ENCODE measurements at places on chromosomes 13 and 19.

DNA sequence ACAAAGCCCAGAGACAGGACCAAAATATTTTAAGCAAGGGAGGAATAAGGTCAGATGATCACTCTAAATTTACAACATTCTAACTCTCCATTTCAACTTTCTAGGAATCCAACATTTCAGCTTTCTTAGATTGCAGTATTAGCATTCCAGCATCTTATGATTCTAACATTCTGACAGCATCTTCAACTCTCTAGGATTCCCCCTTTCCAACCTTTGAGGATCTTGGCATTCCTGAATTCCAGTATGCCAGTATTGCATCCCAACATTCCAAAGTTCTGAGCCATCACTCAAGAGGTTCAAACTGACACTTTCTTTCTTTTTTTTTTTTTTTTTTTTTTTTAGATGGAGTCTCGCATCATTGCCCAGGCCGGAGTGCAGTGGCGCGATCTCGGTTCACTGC lies 13.8 kb downstream of the TGFB1 start:
- DNase-seq, result peak; percentile 96

- no peak for DNase-seq
Measured at GRCh38 chr13:48475230-48475629, 57.6 kb downstream of the RCBTB2 start.

GRCh38 chr13:113159701-113160100 lies 1.3 kb downstream of the PROZ start:
- DNase-seq, result no peak

GRCh38 chr13:98889419-98890085 lies 88.3 kb downstream of the DOCK9 start:
- DNase-seq, result no peak

DNA sequence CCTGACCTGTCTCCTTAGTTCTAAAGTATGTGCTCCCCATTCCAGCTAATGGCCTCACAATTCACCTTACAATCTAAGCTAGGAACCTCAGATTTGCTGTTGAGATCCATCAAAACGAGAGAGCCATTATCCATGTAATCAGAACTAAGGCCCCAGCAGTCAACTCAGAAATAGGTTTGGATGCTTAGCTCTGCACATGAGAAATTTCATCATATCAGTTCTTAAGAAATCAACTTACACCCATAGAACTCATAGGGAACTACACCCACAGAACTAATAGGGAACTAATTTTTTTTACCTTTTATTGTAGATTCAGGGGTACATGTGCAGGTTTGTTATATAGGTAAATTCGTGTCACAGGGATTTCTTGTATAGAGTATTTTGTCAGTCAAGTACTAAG lies 28.7 kb downstream of the CYSLTR2 start:
- no peak for DNase-seq

DNA sequence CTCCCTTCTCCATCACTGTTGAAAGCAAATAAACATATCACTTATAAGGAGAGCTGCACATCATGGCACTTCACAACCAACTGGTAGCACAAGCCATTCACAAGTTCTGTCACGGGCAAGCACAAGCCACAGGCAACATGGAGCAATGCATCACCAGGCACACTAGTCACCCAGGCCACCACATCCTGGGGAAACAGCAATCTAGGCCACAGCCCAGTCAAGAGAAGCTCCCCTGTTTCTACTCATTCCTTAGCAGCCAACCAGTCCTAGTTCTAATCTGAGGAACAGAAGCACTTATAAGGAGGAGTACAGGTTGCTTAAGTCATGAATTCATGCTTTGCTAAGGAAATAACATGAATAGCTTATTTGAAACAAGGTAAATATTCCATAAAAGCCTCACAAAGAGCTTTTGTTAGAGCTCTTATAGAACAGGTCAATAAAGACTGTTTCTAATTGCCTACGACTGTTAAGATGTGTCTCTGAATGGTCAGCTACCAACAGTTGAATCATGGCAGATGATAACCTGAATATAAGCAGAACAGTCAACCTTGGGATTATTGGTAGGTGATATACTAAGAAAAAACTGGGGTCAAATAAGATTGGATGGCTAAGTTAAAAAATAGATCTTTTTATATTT lies 169.0 kb downstream of the TBC1D4 start:
- DNase-seq, result no peak

- DNase-seq, result no peak
Measured at GRCh38 chr19:39150807-39151600, 25.4 kb downstream of the PAK4 start.

DNA sequence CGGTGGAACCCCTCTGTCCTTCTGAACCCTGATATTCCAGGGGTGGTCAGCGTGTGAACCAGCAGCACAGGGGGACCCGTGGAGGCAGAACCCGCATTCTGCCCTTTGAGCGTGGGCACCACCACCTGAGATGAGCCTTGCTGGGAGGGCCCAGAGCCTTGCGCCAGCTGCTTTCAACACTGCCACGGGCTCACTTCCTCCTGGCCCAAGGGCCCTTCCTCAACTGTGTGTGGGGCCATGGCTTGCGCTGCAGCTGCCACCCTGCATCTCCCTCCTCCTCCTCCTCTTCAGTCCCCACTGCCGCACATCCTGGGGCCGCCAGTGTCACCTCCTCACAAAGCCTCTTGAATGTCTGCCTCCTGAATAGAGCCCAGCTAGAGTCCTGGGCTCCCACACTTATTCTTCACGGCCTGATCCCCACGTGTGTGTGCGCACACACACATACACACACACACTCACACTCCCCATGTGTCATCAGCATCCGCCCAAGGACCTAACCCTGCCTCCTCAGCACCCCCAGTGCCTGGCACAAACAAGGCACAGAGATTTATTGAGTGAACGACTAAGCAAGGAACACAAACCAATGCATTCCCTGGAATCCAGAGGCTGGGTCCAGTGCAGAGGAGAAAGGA lies 26.9 kb upstream of the TMEM160 start:
- DNase-seq, result no peak

GRCh38 chr13:99063952-99064351 lies 86.1 kb upstream of the DOCK9 start:
- no peak for DNase-seq

GRCh38 chr13:70747262-70747661 lies 639.0 kb upstream of the KLHL1 start:
- DNase-seq, result no peak

DNA sequence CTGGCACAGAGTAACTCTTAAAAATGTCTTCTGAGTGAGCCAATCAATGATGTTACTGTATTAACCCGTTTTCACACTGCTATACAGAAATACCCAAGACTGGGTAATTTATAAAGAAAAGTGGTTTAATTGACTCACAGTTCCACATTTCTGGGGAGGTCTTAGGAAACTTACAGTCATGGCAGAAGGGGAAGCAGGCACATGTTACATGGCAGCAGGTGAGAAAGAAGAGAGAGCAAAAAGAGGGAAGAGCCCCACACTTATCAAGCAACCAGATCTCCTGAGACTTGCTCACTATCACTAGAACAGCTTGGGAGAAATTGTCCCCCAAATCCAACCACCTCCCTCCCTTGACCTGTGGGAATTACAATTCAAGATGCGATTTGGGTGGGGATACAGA lies 97.6 kb upstream of the MIR17HG start:
- no peak for DNase-seq

DNA sequence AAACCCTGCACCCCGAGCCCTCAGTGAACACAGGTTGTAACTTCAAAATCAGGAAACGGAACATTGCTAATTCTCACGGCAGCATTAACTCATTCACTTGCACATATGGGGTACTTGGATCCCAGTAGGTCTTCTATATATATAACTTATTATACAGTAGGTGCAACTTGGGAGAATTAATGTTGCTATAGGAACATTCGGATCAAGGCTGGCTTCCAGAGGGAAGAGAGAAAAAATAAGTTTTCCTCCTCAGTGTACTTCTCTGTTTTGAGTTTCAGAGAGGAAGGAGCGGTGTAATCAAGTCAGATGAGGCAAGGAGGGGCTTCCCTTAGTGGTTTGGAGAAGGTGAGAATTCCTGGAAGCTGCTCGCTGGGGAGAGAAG lies 90.9 kb upstream of the ZNF507 start:
- no peak for DNase-seq

GRCh38 chr13:102718746-102719145 lies 23.9 kb upstream of the METTL21C start:
- DNase-seq, result no peak

- DNase-seq, result no peak
Measured at GRCh38 chr13:36820222-36820621, 1.2 kb downstream of the RFXAP start.

DNA sequence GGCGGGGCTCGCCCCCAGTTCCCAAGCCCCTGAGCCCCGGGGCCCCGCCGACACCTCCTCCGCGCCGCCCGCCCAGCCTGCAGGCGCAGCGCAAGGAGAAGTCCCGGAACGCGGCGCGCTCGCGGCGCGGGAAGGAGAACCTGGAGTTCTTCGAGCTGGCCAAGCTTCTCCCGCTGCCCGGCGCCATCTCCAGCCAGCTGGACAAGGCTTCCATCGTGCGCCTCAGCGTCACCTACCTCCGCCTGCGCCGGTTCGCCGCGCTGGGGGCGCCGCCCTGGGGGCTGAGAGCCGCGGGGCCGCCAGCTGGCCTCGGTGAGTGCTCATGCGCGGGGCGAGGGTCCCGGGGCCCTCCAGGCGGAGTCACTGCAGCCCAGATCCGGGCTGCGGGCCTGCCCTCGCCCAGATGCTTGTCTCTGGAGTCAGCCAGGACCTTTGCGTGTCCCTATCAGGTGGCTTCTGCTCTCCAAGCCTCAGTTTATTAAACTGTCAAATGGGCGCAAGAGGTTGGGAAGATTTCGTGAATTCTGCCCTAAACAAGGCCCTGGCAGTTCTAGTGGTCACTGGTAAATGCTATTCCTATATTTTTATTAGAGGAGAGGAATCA lies 2.0 kb downstream of the NPAS1 start:
- DNase-seq, result peak; percentile 22

DNA sequence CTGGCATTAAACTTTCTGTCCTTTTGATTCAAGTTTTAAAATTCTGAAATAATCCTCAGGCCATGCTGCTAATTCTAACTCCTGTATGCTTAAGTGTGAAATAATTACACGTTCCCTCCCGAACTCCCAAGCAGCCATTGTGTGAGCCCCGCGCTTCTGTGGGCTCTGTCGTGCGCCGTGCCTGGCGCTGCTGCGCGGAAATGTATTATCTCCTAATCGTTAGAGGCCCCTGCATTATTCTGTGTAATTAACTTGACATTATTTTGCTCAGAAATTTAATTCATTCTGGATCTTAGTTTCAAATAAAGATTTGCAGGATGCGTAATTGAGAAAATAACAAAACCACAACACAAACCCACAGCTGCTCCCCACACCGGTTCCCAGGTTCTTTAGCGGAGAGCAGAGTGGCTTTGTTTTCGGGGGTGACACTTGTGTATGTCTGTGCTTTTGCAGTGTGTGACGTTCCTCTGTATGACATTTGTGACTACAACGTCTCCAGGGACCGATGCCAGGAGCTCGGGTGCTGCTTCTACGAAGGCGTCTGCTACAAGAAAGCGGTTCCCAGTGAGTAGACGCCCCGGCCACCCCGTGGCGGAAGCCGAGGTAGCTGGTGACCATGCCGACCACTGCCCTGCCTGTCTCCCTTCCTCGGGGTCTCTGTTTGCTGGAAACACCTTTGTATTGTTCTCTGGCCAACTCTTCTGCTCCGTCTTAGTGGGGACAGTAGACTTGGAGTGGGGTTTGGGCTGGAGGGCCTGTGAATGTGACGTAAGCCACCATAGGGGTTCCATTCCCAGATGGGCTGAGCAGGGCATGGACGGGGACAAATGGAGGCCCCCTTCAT lies 7.5 kb downstream of the TEX29 start:
- no peak for DNase-seq

DNA sequence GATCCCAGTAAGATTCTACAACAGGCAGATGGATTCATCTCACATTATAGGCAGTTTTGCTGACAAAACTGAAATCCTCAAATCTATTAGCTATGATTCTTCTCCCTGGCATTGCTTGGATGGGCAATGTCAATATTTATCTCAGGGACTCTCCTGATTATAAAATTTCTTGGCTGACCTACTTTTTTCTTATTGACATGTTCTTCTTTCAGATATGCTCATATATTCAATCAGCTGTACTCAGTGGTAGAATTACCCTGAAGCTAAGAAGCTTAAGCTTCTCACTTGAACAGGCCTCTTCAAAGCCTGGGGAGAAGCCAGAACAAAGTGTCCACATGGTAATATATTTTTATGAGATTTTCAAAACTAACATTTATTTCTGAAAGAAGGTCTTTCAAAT lies 513.6 kb downstream of the PCDH9 start:
- no peak for DNase-seq

- DNase-seq, result no peak
Measured at GRCh38 chr19:38726761-38727301, 17.4 kb downstream of the CAPN12 start.

- no peak for DNase-seq
Measured at GRCh38 chr19:39304701-39305571, 8.7 kb downstream of the IFNL1 start.

DNA sequence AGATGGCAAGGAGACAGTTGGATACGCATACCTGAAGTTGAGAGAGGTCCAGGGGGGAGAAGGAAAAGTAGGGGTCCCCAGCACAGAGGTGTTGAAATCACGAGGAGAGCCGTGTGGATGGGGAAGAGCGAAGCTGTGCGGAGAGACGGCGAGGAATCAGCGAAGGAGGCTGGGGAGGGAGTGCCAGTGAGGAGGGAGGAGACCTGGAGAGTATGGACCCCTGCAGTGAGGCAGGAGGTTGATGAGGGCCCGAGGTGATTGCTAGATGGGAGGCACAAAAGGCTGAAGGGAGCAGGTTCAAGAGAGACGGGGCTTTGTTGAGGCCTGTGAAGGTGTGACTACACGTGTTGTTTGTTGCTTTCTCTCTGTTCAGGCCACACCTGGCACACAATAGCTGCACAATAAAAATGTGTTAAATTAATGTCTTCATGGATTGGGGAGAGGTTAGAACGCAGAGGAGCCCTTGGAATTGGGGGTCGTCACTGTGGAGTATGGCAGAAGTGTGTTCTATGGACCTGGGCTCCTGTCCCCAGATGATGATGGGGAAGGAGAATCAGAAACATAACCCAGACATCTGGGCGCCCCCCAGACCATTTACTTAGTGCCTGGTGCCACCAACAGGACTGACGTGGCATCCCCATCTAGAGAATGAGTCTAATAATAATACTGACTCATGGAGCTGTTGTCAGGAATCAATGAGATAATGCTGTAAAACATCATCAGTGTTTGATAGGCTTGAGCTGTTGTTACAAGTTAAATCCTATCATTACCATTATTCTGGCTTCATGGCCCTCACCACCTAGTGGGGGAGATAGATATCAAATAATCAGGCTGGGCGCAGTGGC lies 137.5 kb downstream of the SIPA1L3 start:
- no peak for DNase-seq

Measured in ACHN (cell line).